Breast epithelium (tissue), 4 donors: ENCODE measurements at places on chromosomes 12 and 14. TPM values are rescaled to one million over a fixed set of nuclear protein-coding genes. Genes with fewer than 3 reads are reported as not detected.
A peak's percentile ranks its signal among the peaks of the same experiment; 100 is the strongest.

LPAR5 gene
- total RNA-seq: 1.8 TPM

DNA sequence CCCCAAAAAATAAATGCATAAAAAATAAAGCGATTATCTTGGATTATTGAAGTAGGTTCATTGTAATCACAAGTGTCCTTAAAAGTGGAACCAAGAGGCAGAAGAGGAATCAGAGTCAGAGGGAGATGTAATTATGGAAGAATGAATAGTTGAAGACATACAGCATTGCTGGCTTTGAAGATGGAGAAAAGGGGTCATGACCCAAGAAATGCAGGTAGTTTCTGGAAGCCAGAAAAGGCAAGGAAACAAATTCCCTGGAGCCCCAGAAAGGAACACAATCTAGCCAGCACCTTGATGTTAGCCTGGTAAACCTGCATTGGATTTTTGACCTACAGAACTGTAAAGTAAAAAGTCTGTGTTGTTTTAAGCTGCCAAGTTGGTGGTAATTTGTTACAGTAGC is 57.5 kb upstream of the PTGR2 start:
- no peak for DNase-seq
- no peaks in the 10 kb centered on the region for H3K27me3 ChIP-seq
- H3K4me1 ChIP-seq: peaks cover 7% of the 10 kb centered on the region
- H3K36me3 ChIP-seq: no peaks in the 10 kb centered on the region
- H3K4me3 ChIP-seq: no peak overlapping the region

DNA sequence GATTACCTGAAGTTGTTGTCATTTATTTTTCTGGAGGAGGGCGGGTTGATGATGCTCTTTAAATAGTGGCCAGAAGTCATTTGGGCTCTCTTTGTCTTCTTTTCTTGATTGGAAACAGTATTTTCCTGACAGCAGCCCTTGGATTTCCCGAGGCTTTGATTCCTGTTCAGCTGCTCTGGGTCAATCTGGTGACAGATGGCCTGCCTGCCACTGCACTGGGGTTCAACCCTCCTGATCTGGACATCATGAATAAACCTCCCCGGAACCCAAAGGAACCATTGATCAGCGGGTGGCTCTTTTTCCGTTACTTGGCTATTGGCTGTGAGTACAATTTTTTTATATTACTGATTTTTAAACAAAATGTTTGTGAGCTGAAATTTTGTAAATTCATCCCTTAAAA is 60.4 kb downstream of the ANAPC7 start:
- H3K27me3 ChIP-seq: no peaks in the 10 kb centered on the region
- peaks cover 6% of the 10 kb centered on the region for H3K36me3 ChIP-seq
- no peak for DNase-seq
- H3K27ac ChIP-seq: peak overlapping the region; percentile 91
- no peak overlapping the region for H3K4me3 ChIP-seq
- H3K4me1 ChIP-seq: peaks cover 14% of the 10 kb centered on the region

- no peak for DNase-seq
- no peaks in the 10 kb centered on the region for H3K27me3 ChIP-seq
- no peak overlapping the region for H3K4me3 ChIP-seq
- no peak overlapping the region for H3K27ac ChIP-seq
Observed at GRCh38 chr12:125676366-125676765, 611.1 kb downstream of the AACS start.

DNA sequence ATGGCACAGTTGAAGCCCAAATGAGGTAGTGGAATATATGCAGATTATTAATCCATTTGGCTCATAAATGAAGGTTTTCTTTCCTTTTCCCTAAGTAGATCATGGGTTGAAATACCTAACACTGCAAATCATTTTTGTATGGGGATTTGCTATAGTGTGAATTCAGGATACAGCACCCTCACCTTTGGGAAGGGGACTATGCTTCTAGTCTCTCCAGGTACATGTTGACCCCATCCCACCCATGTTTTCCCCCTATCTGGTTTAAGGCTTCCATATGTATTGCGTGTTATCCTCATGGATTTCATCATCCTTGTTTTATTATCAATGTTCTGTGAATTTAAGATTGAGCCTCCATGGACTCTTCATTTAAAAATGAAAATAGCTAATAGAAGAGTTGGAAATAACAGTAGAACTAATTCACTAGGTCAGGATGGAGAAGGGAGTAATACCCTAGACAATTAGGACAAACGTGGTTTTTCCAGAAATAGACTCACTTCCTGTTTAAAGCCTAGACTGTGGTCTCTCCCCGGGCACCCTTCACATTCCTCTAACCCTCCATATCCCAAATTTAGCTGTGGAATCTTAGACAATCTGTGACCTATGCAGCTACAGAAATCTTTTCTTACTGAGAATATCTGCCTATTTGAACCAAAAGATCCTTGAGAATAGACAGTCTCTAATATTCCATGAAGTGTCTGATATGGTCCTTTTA is 56.5 kb downstream of the DAD1 start:
- no peaks in the 10 kb centered on the region for H3K27me3 ChIP-seq
- peaks cover 6% of the 10 kb centered on the region for H3K4me1 ChIP-seq
- H3K27ac ChIP-seq: no peak overlapping the region
- DNase-seq: no peak
- no peaks in the 10 kb centered on the region for H3K36me3 ChIP-seq
- H3K4me3 ChIP-seq: no peak overlapping the region

EVL gene
- 50.7 TPM for total RNA-seq

DNA sequence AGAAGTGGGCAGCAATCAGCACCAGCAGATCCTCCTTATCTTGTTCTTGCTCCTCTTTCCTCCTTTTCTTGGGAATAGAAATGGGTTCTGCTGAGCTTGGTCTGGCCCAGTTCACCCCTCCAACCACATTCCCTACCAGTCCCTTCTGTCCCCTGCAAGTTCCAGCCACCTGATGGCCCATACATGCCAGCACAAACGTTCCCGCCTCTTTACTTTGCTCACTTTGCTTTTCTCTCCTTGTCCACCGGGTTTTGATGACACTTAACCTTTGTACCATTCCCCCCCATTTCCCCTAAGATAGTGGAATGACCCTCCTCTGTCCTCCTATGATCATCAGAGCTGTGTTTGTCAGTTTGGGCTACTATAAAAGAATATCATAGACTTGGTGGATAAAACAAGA is 23.4 kb upstream of the EML1 start:
- no peak overlapping the region for H3K4me3 ChIP-seq
- no peaks in the 10 kb centered on the region for H3K4me1 ChIP-seq
- H3K27ac ChIP-seq: no peak overlapping the region
- no peak for DNase-seq
- no peaks in the 10 kb centered on the region for H3K27me3 ChIP-seq

DNA sequence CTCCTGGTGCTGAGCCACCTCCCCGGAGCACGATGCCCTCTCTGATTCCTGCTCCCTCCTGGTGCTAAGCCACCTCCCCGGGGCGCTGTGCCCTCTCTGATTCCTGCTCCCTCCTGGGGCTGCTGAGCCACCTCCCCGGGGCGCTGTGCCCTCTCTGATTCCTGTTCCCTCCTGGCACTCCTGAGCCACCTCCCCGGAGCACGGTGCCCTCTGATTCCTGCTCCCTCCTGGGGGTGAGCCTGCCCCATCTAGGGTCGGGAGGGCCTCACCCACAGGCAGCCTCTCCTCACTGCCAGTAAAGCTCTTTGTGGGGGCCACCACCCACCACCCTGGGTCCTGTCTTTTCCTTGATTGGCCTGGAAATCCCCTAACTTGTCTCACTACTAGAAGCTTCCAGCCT is 327.6 kb upstream of the SFSWAP start:
- peaks cover 86% of the 10 kb centered on the region for H3K27me3 ChIP-seq
- no peak overlapping the region for H3K4me3 ChIP-seq
- DNase-seq: no peak
- H3K27ac ChIP-seq: no peak overlapping the region

- H3K36me3 ChIP-seq: no peaks in the 10 kb centered on the region
- H3K4me1 ChIP-seq: no peaks in the 10 kb centered on the region
- no peak overlapping the region for H3K27ac ChIP-seq
- no peaks in the 10 kb centered on the region for H3K27me3 ChIP-seq
Observed at GRCh38 chr12:89574736-89575208, 48.9 kb upstream of the POC1B start.

DNA sequence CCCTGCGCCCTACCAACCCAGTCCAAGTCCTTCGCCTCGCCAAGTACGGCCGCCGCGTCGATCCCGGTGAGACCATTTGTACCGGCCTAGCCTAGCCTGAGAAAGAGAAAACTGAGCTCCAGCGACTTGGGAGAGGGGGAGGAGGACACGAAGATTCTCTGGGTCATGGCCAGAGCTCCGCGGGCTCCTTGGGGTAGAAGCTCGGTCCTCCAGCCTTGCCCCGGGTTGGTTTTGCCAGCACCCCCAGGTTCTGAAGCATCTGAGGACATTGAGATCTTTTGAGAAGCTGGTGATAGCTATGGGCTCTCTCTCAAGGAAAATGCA is 7.3 kb downstream of the LHX5 start:
- H3K27me3 ChIP-seq: peaks cover 20% of the 10 kb centered on the region
- no peak overlapping the region for H3K27ac ChIP-seq
- H3K36me3 ChIP-seq: no peaks in the 10 kb centered on the region
- peaks cover 13% of the 10 kb centered on the region for H3K4me1 ChIP-seq

DNA sequence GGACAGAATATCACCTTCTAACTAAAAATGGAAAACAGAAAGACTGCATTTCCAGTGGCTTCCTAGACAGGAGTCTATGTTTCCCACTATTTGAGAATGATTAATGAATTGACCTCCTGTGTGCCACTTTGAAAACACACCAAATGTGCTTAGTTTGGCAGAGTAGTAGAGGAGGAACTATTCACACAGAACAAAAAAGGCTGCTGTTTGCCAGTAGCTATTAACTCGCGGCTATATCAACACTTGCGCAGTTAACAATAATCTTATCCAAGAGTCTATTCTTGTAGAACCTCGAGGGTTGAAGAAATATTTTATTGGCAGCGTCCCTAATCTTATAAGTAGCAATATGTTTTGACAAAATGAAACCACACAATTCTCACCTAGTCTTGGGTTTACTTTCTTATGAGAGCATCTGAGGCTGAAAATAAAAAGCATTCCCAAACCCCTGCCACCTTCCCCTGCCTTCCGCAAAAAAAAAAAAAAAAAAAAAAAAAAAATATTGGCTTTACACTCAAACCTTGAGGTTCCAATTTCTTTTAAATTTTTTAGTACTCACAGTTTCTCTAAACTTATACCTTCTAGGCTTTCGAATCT is 127.3 kb upstream of the FLRT2 start:
- no peak for DNase-seq
- H3K4me3 ChIP-seq: no peak overlapping the region
- H3K36me3 ChIP-seq: no peaks in the 10 kb centered on the region
- H3K27ac ChIP-seq: no peak overlapping the region
- no peaks in the 10 kb centered on the region for H3K27me3 ChIP-seq
- peaks cover 3% of the 10 kb centered on the region for H3K4me1 ChIP-seq

DNA sequence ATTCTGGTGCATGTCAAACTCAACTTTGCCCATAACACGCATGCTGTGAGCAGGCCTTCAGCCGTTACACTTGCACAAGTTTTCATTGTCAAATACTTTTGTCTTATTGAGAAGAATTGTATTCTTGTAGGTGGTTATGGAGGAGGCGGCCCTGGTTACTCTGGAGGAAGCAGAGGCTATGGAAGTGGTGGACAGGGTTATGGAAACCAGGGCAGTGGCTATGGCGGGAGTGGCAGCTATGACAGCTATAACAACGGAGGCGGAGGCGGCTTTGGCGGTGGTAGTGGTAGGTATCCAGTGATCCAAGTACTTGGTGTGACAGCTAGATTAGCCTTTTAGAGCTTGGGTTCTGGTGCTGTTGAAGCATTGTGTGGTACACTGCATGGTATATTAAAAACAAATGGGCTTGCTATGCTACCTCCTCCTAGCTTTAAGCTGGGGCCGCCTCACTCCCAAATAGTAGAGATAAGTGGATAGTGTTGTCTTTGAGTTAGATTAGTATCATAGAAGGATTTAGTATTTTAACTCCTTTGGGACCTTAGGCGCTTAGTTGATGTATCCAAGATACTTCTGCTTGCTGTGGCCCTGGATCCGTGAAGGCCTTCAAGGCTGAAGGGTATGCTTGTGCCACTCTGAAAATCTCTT is 2.5 kb downstream of the HNRNPA1 start:
- peaks cover 3% of the 10 kb centered on the region for H3K4me1 ChIP-seq
- H3K36me3 ChIP-seq: no peaks in the 10 kb centered on the region
- H3K27ac ChIP-seq: peak overlapping the region; percentile 44
- peak overlapping the region; percentile 79 for H3K4me3 ChIP-seq

C12orf54 gene
- total RNA-seq: 0.64 TPM

DNA sequence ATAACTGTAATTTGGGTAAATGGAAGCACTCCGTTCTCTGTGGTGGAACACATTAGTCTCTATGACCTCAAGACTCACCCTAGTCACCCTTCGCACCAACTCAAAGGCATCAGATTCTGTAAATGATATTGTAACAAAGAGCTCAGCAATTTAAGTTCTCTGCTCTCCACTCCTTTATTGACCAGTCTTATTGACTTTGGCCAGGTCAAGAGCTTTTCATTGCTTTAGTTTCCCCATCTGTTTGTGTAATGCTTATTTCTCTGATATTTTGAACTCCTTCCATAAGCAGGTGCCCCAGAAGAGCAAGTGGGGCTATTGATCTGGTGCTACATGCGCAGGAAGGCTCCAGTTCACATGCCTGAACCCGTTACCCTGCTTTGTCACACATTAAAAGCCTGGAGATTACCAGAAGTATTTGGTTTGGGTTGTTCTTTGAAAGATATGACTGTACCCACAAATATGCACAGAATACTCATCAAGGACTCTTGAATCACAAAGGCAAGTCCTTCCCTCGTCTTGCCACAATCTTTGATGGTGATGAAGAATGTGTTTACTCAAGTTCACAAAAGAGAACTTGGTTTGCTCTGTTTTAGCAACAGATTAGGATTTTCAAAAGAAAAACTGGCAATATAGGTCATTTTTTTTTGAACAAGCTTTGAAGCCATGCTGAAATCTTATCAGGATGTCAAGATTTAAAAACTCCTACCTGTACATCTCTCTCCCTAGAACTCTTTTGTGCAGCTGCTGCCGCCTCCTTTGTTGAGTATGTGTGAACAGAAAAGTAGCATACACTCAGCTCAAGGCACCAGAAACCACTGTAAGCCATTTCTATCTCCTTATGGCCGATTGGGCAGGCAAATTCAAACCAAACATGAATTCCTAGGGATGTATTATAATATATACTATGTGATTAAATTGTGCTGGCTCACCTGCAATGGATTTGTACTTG is 193.9 kb downstream of the BCAT1 start:
- H3K4me1 ChIP-seq: no peaks in the 10 kb centered on the region
- H3K27me3 ChIP-seq: no peaks in the 10 kb centered on the region
- H3K27ac ChIP-seq: no peak overlapping the region
- no peak for DNase-seq
- no peak overlapping the region for H3K4me3 ChIP-seq
- no peaks in the 10 kb centered on the region for H3K36me3 ChIP-seq

SLC25A21 gene
- total RNA-seq: 2.3 TPM

EPYC gene
- not detected for total RNA-seq

GPD1 gene
- 4,731 TPM for total RNA-seq

GRCh38 chr14:24875203-24875838 is 174.6 kb downstream of the STXBP6 start:
- no peak for DNase-seq
- no peaks in the 10 kb centered on the region for H3K36me3 ChIP-seq
- H3K27ac ChIP-seq: no peak overlapping the region
- H3K4me1 ChIP-seq: no peaks in the 10 kb centered on the region

KRT8 gene
- 153 TPM for total RNA-seq
